ENCODE measurements at places on chromosomes 12 and 14.

- no peak for DNase-seq
These were observed 1317.6 kb downstream of the TMEM121 start for GRCh38 chr14:106843951-106844483.

DNA sequence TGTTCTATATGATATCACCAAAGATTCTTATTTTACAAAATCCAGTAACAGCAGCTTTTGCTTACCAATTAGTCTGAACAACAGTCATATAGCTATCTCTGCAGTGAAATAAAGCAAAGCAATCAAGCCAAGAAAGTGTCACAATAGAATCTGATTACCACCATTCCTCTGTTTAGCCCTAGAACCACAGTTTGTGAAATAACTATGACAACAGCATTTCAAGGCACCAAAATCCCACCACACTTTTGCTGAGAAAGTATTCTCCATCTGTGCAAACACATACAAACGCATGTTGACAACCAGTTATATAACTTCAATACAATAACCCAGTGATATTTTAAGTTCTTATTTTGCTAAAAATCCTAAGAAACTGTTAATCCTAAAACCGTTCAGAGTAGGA is 7.4 kb downstream of the PPP1R13B start:
- no peak for DNase-seq

- DNase-seq, result no peak
These were observed 92.6 kb downstream of the RPS29 start for GRCh38 chr14:49493557-49493956.

DNA sequence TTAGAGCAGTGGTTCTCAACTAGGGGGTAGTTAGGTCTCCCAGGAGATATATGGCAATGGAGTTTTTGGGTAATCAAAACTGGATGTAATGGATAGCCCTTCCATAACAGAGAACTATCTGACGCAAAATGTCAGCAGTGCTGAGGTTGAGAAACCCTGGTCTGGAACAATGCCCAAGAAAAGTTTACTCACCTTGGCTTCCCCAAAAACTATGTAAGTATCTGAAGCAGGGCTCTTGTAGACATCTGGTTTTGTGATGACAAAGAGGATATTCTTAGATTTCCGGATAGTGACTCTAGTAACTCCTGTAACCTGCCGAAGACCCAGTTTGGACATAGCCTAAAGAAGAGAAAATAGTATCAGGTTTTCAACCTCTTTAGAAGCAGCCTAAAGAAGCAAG is 11.8 kb downstream of the NACA start:
- DNase-seq, result no peak

DNA sequence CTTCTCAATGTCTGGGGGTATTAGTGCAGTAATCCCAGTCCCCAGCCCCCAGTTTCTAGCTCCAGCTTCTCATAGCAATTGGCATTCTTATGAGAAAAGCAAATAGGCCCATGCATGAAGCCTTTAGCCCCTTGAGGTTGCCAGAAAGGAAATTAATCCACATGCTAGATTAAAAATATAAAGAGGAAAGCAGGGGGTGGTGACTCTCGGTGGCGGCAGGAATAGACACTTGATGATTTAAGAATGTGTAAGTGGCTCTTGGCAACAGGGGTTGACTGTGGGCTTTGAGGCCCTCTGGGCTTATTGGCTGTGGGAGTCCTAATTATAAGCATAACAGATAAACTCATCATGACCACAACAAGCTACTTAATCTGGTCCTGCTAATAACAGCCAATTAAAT is 1367.3 kb upstream of the FLRT2 start:
- DNase-seq, result no peak

- no peak for DNase-seq
These were observed 105.4 kb upstream of the MED13L start for GRCh38 chr12:116382686-116383530.

- DNase-seq, result no peak
These were observed 5.1 kb upstream of the NUMB start for GRCh38 chr14:73463411-73463810.

DNA sequence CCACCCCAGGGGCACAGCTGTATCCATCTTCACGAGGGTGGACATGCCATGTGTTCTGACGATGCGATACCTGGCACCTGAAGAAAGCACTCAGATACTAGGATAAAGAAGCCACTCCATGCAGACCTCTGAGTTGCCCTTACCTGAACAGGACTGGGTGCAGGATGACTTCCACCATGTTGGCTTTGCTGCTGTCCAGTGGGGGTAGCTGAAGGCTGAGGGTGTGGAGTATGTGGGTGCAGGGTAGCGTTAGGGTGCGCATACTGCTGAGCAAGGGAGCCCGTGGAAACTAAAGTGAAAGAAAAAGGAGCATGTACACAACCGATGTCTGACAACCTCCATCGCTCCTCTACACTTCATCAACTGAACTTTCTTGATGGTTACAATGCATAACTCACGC is 51.3 kb downstream of the SH2B3 start:
- no peak for DNase-seq

GRCh38 chr12:2160043-2160442 is 107.3 kb downstream of the CACNA1C start:
- no peak for DNase-seq

DNA sequence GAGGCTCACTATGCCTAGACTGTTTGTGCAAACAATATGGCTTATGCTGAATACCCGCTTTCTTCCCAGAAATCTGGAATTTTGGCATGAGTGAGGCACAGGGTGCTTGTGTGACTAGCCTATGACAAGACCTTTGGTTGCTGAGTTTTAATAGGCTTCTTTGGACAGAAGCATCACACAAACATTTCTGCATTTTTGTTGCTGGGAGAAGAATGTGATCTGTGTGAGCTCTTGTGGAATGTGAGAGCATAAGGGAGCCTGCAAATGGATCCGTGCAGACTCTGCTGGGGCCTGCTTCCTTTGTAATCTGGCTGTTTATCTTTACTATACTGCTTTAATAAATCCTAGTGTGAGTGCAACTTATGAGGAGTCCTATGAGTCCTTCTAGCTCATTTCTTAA is 83.0 kb upstream of the ZDHHC17 start:
- no peak for DNase-seq

- DNase-seq, result no peak
These were observed 39.6 kb downstream of the TEAD4 start for GRCh38 chr12:2998789-2999264.

DNA sequence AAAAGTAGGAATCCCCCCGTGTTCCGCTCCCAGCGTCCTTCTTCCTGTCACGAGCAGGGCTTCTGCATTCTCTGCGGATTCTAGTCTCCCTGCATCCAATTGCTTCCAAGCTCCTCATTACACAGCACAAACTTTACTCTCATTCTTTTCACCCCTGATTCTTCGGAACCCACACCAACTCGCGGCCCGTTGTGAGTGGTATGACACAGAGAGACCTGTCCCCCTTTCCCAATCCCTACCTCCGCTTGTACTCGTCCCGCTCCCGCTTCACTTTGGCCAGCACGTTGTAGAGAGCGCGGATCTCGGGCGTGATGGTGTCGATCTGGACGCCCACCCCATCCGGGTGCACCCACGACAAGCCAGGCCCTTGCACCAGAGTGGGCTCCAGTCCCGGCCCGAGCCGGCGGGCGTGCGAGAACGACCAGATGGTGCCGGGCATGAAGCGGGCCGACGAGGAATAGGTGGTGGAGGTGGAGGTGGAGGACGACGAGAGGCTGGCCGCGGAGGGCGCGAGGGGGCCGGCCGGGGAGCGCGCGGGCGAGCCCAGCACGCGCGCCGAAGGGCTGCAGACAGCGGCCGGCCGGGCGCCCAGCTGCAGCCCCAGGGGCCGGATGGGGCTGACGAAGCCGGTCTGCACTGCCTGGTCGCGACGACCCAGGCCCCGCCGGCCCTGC is 687 bp downstream of the IFFO1 start:
- DNase-seq, result no peak

DNA sequence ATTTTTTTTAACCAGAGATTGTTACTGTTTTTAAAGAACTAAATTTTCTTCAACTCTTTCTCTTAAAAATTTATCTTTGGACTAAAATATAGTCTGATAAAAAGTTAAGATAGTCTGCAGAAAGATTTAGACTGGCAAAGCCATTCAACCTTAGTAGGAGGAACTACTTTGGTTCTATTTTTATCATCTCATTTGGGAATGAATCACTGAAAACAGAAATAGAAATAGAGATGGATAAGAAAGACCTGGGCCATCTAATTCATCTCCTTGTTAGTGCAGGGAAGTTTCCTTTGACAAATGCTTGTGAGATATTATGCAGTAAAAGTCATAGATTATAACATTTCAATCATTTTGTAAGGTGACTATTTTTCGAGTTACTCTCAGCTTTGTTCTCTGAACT is 263.2 kb upstream of the NPAS3 start:
- DNase-seq, result no peak

DNA sequence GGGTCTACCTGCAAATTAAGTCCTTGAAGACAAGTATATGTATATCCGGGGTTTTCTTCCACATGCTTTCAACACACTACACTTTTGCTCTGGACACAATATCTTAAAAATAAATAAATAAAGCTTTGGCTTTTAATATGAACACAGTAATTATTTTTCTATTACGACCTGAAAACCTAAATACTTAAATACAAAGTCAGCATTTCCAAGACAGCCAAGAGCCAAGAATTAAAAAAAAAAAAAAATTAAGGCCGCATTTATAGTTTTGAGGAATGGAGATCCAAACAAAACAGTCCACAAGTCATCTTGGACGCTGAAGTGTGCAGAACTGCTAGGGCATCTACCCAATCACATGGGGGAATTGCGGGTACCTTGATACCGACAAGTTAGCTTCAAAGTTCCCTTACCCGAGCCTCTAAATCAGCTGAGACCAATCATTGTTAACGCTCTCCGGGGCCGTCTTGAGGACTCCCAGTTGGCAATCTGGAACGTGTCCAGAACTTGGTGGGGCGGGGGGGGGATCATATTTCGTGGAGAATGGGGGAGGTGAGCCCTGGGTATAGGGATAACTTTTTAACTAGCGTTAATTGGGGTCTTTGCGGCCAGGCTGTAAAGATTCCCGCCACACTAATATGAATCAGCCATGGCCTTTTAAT is 731 bp upstream of the PCNX4 start:
- DNase-seq, result no peak

- no peak for DNase-seq
These were observed 60.7 kb downstream of the GALNT8 start for GRCh38 chr12:4780641-4781611.

GRCh38 chr14:54565785-54566409 is 1.0 kb upstream of the SAMD4A start:
- peak; percentile 43 for DNase-seq

GRCh38 chr14:32572867-32573150 is 243.7 kb downstream of the AKAP6 start:
- DNase-seq, result no peak

DNA sequence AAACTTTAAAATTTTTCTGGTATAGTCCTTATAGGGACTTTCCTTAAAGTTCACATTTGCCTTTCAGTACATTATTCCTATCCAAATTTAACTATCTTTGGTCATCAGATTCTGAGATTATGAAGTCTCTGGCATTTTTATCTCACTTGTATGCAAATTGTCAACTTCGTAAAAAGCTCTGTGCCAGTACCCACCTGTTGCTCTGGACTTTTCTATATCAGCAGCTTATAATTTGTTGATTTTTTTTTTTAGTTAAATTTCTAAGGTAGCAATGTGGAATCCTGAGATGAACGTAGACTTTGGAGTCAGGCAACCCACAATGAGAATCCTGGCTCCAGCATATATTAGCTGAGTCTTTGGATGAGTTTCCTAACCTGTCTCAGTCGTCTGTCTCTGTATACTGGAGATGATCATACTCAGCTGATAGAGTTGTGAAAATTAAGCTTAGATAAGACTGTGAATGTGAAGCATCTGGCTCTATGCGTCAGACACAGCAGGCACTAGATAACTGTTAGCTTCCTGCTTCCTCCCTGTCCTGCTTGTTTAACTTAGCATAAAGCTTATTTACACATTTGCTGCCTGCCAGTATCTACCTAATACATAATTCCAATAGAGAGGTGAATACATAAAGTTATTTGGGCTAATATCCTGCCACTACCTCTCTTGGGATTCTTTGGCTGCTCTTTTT is 59.8 kb downstream of the MARK3 start:
- no peak for DNase-seq

- no peak for DNase-seq
These were observed 406 bp downstream of the PARP2 start for GRCh38 chr14:20343862-20344220.

DNA sequence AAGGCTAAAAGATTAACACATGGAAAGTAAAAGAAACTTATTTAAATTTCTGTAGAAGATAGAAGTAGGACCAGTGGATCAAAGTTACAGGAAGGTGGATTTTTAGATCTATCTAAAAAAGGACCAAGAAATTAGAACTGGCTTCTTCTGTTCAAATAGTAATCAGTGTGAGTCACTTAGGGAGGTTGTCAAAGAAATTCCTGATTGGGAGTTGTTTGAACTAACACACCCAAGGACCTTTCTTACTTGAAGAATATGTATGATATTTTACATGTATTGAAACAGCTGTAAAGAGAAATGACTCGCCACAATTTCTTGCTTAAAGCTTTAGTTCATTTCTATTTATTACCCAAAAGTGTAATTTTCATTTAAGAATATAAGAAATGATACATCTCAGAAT is 256.9 kb downstream of the RAD51B start:
- DNase-seq, result no peak

DNA sequence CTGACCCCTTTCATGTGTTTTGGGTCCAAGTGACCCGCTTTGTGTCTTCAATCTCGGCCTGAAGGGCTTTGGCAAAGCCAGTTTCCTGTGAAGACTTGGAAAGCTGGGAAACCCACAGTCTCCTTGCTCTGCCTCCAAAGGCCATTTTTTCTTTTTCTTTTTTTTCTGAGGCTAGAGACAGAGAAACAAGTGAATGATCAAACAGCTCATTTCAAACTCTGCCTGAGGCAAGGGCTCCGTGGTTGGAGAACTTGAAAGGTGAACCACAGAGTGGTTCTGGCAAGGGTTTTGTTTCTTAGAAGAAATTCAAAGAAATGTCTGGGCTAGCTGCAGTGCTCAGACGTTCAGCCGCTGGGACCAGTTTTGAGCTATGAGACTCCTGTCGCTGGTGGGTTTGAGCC is 62.7 kb downstream of the ERH start:
- no peak for DNase-seq

GRCh38 chr12:25957793-25958427 is 572 bp upstream of the RASSF8 start:
- DNase-seq, result no peak

DNA sequence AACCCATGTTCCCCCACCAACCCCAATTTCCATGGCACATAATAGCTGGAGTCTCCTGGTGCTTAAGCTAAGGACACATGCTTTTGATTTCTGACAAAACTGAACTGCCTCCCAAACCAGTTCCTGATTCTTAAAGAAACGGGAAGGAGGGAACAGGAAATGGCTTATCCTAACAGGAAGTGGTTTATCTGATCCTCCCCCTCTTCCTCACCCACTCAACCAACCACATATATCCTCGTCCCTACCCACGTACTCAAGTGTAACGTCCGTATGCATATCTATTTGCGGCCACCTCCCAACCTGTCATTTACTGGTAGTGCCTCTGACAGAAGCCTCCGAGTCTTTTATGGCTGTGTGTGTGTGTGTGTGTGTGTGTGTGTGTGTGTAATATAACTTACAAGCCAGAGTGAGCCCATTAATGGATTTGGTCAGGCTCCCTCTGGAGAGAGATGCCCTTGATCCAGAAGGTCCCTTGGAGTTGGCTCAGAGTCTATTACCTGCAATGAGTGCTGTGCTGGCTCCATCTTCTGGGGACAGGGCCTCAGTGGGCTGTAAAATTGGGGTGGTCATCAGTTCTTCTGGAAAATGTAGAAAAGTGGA is 7.7 kb downstream of the DAZAP2 start:
- no peak for DNase-seq

Data from activated naive CD4-positive, alpha-beta T cell (primary cell).